ENCODE measurements at places on chromosomes 5 and 9. TPM values are rescaled to one million over a fixed set of nuclear protein-coding genes. Genes with fewer than 3 reads are reported as not detected.

The LURAP1L gene
- 13.9 TPM for total RNA-seq

The FOXD4L4 gene
- total RNA-seq, result 0.28 TPM

- DNase-seq, result no peak
These were observed 66.0 kb downstream of the FRMD3 start for GRCh38 chr9:83472221-83472665.

DNA sequence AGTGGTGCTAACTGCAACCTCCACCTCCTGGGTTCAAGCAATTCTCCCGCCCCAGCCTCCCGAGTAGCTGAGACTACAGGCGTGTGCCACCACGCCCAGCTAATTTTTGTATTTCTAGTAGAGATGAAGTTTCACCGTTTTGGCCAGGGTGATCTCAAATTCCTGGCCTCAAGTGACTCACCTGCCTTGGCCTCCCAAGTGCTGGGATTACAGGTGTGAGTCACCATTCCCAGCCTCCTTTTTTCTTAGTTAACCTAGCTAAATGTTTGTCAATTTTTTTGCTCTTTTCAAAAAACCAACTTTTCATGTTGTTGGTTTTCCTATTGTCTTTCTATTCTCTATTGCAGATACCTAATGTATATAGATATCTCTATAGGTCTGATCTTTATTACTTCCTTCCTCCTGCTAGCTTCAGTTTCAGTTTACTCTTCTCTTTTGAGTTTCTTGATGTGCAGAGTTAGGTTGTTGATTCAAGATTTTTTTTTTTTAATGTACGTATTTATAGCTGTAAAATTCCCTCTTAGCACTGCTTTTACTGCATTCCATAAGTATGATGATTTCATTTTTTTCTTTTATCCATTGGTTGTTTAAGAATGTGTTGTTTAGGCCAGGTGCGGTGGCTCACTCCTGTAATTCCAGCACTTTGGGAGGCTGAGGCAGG, 32.9 kb downstream of the FGD3 start:
- DNase-seq, result no peak

GRCh38 chr5:148913493-148913892, 87.1 kb downstream of the ADRB2 start:
- DNase-seq, result no peak

DNA sequence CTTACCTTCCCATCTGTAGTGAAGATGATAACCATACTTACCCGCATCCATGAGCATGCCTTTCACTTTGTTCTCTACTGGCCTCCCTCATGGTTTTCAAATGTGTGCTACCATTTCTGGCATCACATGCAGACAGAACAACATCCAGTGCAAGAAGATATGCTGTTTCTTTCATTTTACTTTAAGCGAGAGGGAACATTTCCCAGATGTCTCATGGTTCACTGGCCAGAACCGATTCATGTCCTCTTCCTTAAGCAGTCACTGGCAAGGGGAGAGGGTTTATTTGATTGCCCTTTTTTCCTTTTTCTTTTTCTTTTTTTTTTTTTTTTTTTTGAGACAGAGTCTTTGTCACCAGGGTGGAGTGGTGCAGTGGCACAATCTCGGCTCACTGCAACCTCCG, 37.7 kb downstream of the ARRDC3 start:
- no peak for DNase-seq
